Right cardiac atrium (tissue), 5 donors: ENCODE measurements at places on chromosomes 16 and 17.
A peak's percentile ranks its signal among the peaks of the same experiment; 100 is the strongest.

- peak; percentile 46 for DNase-seq
These were observed 155.6 kb upstream of the CHMP6 start for GRCh38 chr17:80835816-80836657.

- DNase-seq = no peak
These were observed 8.9 kb downstream of the CCP110 start for GRCh38 chr16:19532601-19533000.

DNA sequence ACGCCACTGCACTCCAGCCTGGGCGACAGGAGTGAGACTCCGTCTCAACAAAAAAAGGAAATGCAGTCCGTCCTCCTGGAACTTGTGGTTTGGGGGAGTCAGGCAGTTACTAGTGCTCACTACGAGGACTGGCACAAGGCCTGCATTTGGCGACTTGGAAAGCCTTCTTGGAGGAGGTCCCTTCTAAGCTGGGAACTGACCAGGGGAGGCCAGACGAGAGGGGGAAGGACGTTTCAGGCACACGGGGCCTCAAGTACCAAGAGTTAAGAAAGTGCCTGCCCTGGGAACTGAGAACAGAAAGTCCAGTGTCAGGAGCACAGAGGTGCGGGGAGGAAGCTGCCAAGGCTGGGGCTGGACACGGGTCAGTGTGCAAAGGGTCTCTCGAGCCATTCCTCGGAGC is 89.9 kb downstream of the ABR start:
- DNase-seq = peak; percentile 83

GRCh38 chr17:10192972-10193371 is 5.4 kb downstream of the GAS7 start:
- DNase-seq = no peak

- DNase-seq = no peak
These were observed 568.7 kb upstream of the HSBP1 start for GRCh38 chr16:83238949-83239691.

DNA sequence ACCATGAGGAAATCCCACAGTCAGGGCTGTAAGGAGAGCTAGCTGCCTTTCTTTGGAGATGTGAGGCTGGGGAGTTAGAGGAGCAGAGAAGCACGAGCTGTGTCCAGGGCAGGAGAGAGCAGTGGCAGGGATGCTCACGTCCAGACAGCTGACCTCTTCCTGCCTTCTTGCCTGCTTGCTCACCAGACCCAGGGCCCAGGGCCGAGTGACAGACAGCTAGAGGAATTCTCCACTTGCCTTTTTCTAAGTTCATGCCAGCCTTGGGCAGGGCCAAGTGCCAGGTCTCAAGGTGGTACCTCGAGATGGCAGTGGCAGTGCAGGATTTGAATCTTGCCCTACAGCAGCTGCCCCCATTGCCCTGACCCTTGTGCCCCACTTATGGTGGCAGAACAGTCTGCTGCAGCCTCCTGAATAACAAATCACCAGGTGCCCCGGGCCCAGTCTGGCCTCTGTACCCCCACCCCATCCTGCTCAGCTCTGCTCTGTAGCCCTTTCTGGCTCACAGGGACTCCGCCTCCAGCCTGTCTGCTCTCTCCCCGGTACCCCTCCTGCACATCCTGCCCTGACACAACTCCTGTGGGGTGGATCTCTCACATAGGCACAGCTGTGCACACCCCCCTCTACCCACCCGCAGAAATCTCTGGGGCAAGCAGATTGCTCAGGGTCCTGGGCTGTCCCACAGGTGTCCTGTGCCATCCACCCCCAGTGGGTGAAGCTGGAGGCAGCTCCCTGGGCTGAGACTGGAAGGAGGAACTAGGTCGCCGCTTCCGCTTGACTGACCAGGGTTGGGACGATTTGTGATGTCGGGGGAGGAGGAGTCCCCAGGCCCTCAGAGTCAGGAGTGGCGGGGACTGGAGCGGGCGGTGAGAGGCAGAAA is 25.9 kb downstream of the GRIN2C start:
- DNase-seq = no peak

DNA sequence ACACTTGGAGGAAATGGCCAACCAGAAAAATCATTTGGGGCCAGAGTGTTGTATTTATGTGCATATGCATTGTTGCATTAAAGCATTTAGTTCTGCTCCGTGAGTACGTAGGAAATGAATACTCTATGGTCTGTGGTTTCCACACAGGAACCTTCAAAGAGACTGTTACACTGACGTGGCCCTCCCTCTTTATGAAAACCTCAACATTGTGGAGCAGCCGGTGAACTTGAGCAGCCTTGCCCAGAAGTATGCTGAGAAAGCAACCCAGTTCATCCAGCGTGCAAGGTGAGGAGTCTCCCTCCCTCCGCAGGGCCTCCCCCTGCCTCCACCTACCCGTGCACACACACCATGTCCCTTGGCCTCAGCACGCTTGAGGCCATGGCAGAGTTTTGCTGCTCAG is 65.2 kb downstream of the ARSG start:
- no peak for DNase-seq

GRCh38 chr17:79147746-79148506 is 73.3 kb downstream of the ENGASE start:
- DNase-seq = no peak

GRCh38 chr17:82004517-82005455 is 17.9 kb downstream of the CENPX start:
- DNase-seq = no peak

DNA sequence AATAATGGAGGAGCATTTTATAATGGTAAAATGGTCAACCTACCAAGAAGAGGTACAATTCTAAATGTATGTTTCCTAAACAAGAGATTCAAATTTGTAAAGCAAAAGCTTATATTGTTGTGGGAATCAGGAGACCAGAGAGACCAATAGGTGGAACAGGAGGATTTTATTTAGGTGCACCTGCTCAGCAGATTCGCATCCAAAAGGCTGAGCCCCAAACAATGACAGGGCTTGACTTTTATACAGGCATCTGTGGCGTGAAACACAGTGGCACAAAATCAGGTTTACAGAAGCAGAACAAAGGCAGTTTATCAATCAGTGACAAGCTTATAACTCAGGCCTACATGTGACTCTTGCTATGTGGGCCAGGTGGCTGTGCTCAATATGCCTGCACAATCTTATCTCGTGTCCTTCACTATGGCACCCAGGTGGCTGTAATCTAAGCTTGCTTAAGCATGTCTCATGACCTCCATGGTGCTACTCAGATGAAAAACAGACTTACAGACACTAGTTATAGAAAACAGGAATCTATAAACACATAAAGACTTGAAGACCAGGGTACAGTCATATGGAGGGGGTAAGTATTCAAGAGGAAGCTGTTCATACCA is 780.2 kb upstream of the CA10 start:
- no peak for DNase-seq

DNA sequence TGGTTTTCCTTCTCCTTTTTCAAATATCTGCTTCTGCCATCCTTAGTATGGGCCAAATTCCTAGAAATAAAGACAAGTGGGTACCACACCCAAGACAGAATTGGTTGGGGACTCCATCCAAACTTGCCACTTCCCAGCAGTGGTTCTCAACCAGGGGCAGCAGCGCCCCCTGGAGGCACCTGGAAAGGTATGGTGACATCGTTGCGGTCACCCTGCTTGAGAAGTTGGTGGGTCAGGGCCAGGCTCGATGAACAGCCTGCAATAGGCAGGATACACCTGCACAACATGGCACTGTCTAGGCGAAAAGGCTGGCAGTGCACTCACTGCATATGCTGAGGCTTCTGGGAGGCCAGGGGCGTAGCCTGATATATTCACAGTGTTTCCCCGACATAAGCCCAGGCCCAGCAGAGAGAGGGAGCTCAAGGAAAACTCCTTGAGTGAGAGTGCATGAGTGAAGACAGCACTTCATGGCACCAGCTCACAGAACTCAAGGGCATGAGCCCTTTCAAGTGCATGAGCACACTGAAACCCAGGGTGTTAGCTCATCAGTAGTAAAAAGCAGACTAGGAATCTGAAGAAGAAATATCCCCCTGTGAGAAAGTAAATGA is 57.7 kb downstream of the CMC2 start:
- peak; percentile 88 for DNase-seq

GRCh38 chr16:79589601-79590102 is 10.9 kb downstream of the MAF start:
- DNase-seq = peak; percentile 65

DNA sequence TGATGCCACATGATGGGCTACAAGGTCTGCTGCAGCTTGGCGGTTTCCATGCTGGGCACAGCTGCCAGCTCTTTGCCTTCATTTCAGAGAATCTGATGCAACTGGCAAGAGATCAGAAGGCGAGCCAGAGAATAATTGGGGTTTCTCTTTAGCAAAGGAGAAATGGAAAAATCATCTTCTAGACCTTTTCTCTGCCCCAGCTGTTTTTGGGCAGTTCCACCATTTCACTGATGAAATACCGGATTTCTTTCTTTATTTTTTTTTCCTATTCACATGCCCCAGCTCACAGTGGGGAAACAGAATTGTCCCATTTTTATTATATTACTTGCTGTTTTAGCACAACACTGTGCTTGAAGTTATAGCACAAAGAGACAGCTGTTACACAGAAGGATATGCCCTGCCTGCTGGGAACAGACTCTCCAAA is 439.3 kb upstream of the GOT2 start:
- DNase-seq = no peak

DNA sequence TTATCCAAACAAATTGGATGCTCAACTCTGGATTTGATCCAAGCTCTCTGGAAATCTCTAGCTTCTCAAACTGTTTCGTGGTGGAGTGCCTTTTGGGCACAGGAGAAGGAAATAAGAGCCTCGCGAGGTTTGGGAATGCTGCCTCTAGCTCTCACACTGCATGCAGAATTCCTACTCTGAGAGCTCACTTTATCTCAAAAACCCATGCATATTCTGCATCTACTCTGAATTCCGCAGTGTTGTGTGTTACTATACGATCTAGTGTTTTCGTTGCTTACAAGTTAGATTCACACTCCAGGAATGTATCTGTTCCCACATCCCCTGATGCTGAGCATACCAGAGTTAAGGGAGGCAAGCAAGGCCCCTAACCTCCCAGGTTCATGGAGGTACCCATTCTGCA is 462.7 kb downstream of the WWOX start:
- no peak for DNase-seq

DNA sequence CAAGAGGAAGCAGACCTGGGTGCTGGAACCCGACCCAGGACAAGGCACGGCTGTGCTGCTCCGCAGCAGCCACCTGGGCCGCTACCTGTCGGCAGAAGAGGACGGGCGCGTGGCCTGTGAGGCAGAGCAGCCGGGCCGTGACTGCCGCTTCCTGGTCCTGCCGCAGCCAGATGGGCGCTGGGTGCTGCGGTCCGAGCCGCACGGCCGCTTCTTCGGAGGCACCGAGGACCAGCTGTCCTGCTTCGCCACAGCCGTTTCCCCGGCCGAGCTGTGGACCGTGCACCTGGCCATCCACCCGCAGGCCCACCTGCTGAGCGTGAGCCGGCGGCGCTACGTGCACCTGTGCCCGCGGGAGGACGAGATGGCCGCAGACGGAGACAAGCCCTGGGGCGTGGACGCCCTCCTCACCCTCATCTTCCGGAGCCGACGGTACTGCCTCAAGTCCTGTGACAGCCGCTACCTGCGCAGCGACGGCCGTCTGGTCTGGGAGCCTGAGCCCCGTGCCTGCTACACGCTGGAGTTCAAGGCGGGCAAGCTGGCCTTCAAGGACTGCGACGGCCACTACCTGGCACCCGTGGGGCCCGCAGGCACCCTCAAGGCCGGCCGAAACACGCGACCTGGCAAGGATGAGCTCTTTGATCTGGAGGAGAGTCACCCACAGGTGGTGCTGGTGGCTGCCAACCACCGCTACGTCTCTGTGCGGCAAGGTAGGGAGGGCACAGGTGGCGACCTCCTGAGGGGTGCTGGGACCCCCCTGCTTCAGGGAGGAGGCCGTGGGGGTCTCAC is 667 bp downstream of the FSCN2 start:
- no peak for DNase-seq

DNA sequence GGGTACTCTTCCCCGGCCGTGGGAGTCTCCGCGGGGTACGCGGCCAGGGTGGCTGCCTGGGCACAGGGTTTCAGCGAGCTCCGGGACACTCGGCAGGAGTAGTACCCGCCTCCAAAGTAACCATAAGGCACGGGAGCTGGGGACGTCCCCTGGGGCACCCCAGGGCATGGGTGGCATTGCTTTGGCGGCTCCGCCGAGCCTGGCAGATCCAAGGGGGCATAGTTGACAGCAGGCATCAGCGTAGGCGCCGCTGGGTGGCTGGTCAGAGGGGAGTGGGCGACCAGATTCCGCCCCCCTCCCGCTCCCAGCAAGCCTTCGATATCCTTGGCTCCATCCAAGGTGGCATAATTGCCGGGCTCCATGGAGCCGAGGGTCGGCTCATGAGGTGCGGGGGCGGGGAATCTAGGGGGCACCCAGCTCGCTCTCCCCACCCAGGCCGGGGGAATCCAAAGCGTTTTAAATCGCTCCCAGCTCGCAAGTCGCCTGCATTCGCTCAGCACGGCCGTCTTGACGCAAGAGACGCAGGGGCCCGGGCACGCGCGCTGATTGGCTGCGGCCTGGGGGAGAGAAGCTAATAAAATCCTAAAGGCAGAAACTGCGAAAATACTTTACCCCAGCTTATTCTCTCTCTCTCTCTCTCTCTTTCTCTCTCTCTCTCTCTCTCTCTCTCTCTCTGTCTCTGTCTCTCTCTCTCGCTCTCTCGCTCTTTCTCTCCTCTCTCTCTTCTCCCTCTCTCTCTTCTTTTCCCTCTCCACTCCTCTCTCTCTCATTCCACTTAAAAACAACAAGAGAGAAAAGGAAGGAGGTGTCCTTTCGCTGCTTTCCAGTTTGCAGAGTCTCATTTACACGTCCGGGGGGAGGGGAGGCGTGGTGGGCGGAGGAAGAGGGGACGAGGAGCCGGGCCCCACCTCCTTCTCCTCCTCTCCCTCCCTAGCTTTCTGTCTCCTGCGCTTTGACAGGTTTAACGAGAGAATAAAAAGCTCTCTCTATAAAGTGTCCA is at the start of gene HOXB13:
HOXB13 (minus strand) TSS at position 519 of the 1,000 bp plus-strand sequence; CDS start at position 362, 157 bp downstream.
- DNase-seq = peak; percentile 76

- peak; percentile 82 for DNase-seq
These were observed 552 bp downstream of the C17orf58 start for GRCh38 chr17:67995570-67996263.

DNA sequence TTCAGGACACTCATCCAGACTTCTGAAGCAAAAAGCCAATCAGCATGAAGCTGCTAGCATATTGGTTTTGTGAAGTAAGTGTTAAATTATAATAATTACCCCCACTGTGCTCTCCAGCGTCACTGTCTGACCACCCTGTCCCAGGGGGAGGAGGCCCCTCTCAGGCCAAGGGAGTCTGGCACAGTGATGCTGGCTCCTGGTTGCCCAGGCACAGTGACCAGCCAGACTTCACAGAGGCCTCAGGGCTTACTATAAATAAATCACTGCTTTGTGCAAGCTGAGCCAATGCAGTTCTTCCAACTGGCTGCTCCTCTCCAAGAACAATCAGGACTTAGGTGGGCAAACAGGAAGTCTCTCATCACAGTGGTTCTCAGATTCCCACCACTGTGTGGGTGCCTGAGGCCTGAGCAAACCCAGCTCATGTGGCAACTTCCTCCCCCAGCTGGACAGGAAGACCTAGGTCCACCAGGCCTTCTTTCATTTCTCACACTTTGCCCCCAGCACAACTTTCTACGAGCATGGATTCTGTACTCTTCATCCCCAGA is 1.7 kb upstream of the DBNDD1 start:
- no peak for DNase-seq
